ENCODE measurements at places on chromosomes 3 and 15.

DNA sequence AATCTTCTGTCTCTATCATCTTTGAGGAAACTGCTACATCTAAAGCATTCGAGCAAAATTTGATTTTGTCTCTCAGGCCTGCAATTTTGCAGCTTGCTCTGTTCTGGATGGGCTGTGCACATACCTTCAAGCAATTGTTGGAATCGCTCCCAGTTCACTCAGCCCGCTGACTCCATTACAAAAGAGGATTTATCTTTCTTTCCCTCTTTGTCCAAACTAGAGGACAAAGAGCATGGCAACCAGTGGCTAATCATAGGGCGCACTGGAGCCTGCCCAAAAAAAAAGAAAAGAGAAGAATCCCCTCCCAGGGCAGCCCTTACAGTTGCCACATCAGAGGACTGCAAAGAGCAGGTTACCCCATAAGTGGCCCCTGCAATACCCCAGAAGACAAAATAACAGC, 49.0 kb upstream of the DUT start:
- DNase-seq, result no peak

DNA sequence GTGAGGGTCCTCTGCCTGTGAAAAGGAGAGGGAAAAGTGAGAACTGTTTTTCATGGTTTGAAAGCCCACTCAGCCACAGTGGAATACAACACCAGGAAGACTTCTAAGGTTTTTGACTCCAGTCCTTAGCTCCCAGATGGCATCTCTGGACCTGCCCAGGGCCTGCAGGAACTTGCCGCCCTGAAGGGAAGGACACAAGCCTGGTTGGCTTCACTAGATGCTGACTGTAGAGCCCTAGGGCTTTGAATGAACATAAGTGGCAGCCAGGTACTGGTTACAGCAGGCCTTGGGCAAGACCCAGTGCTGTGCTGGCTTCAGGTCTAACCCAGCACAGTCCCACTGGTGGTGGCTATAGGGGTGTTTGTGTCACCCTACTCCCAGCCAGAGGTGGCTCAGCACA, 21.3 kb upstream of the TMEM266 start:
- DNase-seq, result no peak

GRCh38 chr3:81728766-81729544, 32.5 kb downstream of the GBE1 start:
- no peak for DNase-seq

GRCh38 chr3:33170531-33170930, 48.1 kb downstream of the SUSD5 start:
- no peak for DNase-seq

GRCh38 chr3:12487786-12488185, 3.5 kb downstream of the TSEN2 start:
- DNase-seq, result no peak

GRCh38 chr3:29451920-29452319, 171.0 kb downstream of the RBMS3 start:
- DNase-seq, result no peak

GRCh38 chr3:160472344-160472743, 22.8 kb upstream of the TRIM59 start:
- DNase-seq, result no peak

GRCh38 chr15:51137880-51138430, 43.2 kb upstream of the TNFAIP8L3 start:
- no peak for DNase-seq

DNA sequence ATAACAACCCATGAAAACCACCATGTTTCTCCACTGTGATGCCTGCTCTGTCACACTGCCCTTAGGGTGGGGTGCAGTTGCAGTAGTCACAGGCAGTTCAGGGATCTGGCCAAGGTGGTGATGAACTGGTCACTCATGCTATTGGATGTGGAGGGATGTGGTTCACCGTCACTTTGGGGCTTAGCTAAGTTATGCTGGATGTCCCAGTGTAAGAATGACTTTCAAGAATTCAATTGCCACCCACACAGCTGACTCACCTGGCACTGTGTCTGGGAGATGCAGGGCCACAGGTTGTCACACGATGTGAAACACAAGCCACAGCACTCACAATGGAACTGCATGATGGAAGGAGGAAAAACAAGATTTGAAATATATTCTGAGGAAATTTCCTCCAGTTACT, 146.1 kb upstream of the CTNNB1 start:
- DNase-seq, result no peak

GRCh38 chr3:51389423-51390183, 1.5 kb upstream of the RBM15B start:
- DNase-seq, result peak; percentile 61

DNA sequence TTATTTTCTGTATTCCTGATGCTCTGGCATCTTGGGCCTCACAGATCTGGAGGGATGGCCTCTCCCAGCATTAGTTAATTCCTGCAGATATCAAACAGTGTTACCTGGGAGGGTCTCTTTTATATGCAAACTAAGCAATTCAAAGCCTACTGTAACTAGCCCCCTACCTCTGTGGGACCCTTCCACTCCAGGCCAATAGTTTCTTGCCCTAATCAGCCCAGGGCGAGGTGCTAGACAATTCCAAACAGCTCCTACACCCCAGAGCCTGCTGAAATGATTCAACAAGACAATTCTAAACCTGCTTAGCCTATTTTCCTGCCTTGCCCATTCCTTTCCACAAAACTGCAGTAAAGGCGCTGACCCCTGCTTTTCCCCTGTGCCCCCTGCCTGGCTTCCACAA, 106.6 kb upstream of the IGSF10 start:
- no peak for DNase-seq

GRCh38 chr3:59512066-59512465, 462.2 kb upstream of the CFAP20DC start:
- DNase-seq, result no peak

DNA sequence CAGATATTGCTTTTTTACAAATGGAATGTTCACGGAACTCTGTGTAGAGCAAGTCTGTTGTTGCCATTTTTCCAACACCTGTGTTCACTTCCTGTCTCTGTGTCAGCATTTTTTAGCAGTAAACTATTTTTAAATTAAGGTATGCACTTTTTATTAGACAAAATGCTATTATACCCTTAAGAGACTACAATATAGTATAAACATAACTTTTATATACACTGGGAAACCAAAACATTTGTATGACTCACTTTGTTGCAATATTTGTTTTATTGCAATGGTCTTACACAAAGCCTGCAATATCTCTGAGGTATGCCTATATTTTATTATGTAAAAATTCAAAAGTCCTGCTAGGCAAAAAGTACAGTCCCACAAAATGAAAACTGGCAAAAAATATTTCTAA, 39.8 kb upstream of the FGF7 start:
- no peak for DNase-seq

DNA sequence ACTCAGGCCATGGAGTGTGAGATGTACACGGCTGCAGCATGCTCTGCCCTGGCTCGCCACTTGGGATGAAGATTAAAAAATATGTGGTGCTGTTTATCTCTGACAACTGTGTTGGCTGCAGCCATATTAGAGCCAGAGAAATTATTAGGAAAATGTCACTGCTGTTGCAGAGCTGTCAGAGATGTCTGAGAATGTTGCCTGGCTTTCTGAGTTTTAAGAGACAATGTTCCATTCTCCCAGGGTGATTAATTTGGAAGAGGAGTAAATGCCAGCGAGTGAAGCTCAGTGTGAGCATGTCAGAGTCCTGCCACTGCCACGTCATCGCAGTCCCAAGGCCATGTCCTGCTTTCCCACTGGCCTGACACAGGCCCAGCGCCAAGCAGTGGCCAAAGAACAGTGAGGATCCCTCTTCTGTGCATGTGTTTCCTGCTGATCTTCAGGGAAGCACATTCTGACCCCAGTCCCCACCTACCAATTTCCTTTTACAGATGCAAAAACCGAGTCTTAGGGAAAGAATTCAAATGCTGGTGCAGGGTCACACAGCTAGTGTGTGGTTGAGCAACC, 370.9 kb downstream of the GABRG3 start:
- no peak for DNase-seq

GRCh38 chr3:30341851-30342250, 264.6 kb upstream of the TGFBR2 start:
- DNase-seq, result no peak

GRCh38 chr3:45464336-45465170, 76.2 kb downstream of the LARS2 start:
- DNase-seq, result no peak

GRCh38 chr3:110106805-110107204, 769.5 kb upstream of the DPPA4 start:
- no peak for DNase-seq

- no peak for DNase-seq
Observed at GRCh38 chr3:185959609-185960521, 22.1 kb upstream of the TRA2B start.

DNA sequence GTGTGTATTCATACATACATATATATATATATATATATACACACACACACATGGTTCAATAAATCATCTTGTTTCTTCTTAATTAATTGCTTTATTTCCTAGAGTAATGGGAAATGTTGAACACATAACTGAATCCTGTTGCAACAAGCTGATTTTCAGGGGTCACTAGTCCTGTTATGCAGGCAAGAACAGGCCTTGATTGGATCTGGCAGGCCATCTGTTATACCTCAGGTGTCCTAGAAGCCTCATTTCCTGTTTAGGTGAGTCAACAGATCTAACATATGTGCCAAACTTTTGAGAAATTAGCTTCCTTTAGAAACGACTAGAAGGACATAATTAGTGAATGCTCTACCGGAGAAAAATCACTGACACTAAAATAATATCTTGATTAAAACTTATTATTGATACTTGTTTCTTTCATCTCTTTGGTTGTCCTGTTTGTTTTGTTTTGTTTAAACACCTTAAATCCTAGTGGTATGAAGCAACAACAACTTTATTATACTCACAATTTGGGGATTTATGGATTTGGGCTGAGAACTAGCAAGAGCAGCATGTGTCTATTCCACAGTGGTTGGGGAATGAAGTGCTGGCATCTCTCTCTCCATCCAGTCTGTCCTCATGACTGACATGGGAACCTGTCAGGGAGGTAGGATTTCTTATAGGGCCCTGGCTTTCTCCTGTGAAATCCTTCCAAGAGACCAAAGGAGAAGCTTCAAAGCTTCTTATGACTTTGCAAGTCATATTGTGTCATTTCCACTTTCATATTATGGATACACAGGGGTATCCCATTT, 552.6 kb downstream of the NSUN3 start:
- no peak for DNase-seq

DNA sequence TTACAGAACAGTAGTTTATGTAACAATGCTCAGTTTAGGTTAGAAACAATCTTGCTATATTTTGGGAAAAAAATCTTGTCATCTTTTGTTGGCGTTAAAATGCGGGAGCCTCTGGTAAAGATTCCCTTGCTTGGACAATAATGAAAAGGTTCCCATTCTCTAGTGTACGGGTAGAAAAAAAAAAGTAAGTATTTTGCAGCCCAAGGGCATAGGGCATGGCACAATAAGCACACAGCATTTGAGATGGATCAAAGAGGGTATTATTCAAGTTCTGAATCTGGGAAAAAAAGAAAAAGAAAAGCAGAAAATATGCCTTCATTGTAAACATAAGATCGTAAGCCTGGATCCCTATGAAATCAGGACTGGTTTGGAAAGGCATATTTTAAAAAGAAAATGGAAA, 408.6 kb upstream of the ROBO2 start:
- no peak for DNase-seq

GRCh38 chr3:186680869-186681268, 15.1 kb downstream of the HRG start:
- no peak for DNase-seq

DNA sequence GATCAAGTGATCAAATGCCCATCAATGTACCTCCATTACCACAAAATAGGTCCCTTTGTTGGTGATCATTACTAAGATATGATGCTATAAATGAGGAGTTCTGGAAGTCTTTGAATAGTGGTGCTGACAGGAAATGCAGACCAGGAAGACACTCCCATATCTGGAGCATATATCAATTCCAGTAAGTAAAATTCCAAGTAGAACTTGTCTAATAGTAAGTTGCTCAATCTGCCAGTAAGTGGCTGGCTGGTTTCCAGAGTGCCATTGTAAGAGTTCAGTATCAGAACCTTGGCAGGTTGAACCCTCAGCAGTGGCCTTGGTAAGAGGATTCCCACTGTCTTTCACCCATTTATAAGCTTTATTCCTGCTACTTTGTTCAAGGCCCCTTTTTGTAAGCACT, 379.9 kb upstream of the RBMS3 start:
- DNase-seq, result no peak

- DNase-seq, result no peak
Observed at GRCh38 chr15:62636823-62637573, 405.5 kb upstream of the TPM1 start.

DNA sequence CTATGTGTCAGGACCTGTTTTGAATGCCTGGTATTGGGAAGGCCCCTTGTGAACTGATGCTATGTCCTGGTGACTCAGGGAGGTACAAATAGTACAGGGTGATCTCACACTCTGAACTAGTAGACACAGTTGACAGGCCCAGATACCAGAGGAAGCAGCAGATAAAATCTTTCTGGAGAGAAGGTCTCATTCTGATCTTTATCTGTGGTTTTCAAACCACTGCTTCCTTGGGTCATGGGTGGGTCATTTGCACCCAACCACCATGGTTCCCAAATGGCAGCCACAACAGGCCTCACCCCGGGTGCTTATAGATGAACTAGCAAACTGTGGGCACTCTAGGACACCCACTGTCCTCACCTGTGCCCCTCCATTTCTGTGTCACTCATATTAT, 43.4 kb downstream of the PXYLP1 start:
- DNase-seq, result no peak

GRCh38 chr3:37039161-37039846, 46.0 kb downstream of the MLH1 start:
- DNase-seq, result no peak

GRCh38 chr15:101607108-101607507, 45.1 kb downstream of the TM2D3 start:
- no peak for DNase-seq

- DNase-seq, result no peak
Observed at GRCh38 chr3:43201581-43201980, 84.8 kb upstream of the SNRK start.

DNA sequence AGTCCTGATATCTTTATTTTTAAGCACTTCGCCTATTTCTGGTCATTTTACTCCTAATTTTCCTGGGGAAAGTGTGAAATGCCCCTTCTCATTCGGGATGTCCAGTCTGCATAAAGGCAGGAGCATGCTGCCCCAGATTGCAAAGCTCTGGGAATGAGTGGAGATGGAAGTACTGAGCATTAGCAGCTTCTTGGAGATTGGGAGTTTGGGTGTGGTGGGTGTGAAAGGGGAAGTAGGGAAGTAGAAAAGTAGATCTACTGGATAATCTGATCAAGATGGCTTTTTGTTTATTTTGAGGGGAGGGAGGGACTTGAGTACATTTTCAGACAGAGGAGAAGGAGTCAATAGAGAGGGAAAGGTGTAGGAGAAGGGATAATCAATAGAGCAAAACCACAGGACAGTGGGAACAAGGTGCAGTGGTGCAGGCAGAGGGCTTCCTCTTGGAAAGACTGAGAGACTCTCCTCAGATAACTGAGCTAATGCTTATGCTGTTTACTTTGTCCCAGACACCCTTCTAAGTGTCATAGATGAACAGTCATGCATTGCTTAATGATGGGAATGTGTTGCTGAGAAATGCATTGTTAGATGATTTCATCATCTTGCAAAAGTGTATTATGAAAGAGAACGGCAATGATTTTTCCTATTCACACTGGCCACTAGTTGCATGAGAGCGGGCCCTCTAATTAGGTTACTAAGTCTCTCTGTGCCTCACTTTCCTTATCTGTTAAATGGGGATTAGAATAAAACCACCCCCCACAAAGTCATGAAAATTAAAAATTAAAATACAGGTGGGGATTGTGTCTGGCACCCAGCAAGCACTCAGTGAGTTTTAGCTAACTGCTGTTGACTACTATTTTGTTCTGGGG, 45.5 kb downstream of the PHLDB2 start:
- no peak for DNase-seq

- no peak for DNase-seq
Observed at GRCh38 chr15:96029172-96029571, 301.3 kb upstream of the NR2F2 start.

- DNase-seq, result no peak
Observed at GRCh38 chr15:57038496-57038895, 120.1 kb downstream of the TCF12 start.
